ENCODE measurements at places on chromosomes 16 and 17. TPM values are rescaled to one million over a fixed set of nuclear protein-coding genes. Genes with fewer than 3 reads are reported as not detected.

The CBX1 gene
- 53.3 TPM for total RNA-seq

The RUNDC3A gene
- total RNA-seq, result 2.0 TPM

The KRTAP4-8 gene
- not detected for total RNA-seq

The CASKIN2 gene
- total RNA-seq, result 11.1 TPM

The AXIN2 gene
- total RNA-seq, result 23.4 TPM

The FZD2 gene
- 9.8 TPM for total RNA-seq

The VTN gene
- total RNA-seq, result 1.1 TPM

The TBX21 gene
- 0.11 TPM for total RNA-seq

The CDRT15L2 gene
- total RNA-seq, result not detected

The SMIM22 gene
- total RNA-seq, result 13.4 TPM

The LRRC59 gene
- 62.5 TPM for total RNA-seq

Measured in urinary bladder (tissue), 4 donors.